ENCODE measurements at places on chromosomes 6 and 20.

DNA sequence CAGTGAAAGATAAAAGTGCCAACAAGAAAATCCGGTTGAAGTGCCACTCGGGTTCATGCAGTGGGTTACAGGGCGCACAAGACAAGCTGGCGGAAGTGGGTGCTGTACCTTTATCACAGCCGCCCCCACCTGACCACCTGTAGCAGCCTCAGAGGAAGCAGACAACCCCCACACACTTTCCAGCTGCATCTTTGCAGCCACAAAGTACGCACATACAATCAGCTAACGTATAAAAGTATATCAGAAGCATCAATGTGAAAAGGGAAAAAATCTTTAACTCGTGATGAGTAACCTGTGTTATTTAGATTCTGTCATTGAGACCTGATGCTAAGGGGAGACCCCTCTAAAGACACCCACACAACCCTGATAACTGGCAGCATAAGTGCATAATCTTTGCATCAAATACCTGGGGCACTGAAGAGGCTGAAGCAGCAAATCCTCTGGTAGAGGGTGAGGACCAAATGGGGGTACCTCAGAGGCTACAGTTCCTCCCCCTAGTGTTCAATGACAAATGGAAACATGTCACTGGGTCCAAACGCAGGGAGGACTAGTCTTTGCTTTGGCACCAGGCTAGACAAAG lies 22.1 kb downstream of the BACH2 start:
- DNase-seq: peak; percentile 77

- no peak for DNase-seq
Measured at GRCh38 chr6:157280157-157280556, 43.2 kb downstream of the TMEM242 start.

DNA sequence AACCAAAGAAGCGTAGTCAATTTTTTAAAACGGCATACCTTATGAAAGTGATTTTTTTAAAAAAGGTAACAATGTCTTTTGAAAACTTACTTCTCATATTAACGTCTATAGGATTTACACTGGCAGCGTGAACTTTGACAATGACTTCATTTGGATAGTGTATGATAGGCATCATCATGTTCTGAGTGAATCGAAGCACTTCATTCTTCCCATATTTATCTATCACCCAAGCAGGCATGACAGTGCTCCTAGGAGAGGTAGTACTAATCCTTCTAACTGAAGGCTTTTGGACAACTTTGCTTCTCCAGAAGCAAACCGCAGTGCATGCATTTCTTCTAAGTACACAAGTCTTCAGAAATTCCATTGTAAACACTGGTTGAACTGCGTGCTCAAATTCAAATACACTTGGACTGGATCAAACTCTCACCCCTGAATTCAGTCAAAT lies 618 bp downstream of the RTN4IP1 start:
- no peak for DNase-seq

DNA sequence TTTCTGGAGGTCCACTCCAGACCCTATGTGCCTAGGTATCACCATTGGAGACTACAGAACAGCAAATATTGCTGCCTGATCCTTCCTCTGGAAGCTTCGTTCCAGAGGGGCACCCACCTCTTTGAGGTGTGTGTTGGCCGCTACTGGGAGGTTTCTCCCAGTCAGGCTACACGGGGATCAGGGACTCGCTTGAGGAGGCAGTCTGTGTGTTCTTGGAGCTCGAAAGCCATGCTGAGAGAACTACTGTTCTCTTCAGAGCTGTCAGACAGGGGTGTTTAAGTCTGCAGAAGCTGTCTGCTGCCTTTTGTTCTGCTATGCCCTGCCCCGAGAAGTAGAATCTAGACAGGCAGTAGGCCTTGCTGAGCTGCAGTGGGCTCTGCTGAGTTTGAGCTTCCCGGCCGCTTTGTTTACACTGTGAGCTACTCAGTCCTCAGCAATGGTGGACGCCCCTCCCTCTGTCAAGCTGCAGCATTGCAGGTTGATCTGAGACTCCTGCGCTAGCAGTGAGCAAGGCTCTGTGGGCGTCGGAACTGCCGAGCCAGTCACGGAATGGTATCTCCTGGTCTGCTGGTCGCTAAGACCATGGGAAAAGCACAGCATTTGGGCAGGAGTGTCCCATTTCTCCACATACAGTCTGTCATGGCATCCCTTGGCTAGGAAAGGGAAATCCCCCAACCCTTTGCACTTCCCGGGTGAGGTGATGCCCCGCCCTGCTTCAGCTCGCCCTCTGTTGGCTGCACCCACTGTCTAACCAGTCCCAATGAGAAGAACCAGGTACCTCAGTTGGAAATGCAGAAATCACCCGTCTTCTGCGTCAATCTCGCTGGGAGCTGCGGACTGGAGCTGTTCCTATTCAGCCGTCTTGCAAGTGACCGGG lies 32.5 kb upstream of the ASCC3 start:
- no peak for DNase-seq

GRCh38 chr6:80433010-80433672 lies 326.7 kb downstream of the BCKDHB start:
- no peak for DNase-seq

DNA sequence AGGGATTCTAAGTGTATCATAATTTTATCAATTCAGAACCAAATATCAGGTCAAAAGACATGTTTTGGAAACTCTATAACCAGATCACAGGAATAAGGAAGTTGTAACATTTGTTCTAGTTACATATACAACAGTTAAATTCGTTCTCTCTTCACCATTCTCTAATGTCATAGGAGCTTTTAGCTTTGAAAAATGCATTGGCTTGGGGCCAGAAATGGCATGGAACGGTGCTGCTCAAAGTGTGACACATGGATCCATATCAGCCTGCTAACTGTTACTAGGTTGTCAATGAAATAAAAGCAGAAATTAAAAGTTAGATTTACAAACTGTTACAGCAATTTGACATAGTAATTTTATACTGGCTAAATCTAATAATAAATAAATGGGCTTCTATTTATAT lies 120.3 kb downstream of the LCA5 start:
- no peak for DNase-seq

DNA sequence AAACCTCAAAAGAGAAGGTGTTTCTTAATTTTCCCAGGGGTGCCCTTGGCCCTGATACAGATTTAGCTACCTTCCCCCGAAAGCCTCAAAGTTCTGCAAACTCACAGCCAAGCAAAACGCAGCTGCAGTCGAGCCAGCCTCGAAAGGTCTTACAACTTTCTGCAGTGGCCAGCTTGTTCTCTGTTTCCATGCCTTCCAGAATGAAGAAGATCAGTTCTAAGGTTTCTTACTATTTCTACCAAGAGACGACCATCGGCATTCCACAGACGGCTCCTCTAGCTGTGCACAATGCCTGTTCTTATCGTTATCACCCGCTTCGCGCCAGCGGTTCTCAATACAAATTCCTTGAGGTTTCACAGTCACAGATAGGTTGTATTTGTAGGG lies 28.5 kb upstream of the CCR6 start:
- no peak for DNase-seq

- no peak for DNase-seq
Measured at GRCh38 chr6:125228981-125229479, 72.7 kb downstream of the HDDC2 start.

DNA sequence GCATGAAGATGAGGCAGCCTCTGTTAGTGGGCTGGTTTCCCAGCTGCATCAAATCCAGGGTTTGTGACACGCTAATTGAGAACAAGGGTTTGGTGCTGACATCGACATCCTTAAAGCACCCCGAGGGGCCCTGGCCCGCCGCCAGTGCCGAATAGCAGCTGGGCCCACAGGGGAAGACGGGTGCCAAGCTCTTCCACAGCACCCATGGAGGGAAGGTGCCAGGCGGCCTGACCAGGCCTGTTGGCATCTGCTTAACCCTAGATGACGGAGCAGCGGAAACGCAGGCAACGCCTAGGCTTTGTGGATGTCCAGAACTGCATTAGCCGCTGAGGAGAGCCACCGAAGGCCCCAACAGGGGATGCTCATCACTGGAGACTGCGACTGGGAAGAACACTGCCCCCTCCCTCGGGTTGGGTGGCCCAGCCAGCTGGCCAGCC lies 16.0 kb downstream of the UQCC2 start:
- no peak for DNase-seq

DNA sequence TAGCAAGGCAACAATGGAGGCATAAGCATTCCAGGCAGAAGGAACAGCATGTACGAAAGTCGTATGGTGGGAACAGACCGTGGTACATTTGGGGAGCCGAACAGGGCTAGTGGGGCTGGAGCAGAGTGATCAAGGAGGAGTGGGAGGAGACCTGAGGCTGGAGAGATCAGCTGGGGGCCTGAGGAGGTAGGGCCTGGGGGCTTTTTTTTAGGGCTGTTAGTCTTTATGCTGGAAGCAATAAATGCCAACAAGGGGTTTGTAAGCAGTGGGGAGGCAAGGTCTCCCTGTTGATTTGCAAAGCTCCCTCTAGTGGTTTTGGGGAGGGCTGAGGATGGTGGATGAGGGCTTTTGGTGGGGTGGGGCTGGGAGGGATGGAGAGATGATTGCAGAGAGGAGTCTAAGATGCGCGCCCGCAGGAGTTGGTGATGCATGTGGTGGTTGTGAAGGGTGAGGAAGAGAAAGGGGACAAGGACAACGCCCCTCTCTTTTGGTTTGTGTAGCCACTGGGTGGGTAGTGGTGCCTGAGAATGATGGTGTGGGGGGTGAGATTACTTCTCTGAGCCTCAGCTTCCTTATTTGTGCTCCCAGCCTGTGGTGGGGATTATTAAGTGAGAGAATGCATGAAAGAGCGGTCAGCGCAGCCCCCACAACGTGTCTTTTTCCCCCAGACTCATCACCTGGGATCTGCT lies 74.1 kb upstream of the TOX2 start:
- DNase-seq: no peak

DNA sequence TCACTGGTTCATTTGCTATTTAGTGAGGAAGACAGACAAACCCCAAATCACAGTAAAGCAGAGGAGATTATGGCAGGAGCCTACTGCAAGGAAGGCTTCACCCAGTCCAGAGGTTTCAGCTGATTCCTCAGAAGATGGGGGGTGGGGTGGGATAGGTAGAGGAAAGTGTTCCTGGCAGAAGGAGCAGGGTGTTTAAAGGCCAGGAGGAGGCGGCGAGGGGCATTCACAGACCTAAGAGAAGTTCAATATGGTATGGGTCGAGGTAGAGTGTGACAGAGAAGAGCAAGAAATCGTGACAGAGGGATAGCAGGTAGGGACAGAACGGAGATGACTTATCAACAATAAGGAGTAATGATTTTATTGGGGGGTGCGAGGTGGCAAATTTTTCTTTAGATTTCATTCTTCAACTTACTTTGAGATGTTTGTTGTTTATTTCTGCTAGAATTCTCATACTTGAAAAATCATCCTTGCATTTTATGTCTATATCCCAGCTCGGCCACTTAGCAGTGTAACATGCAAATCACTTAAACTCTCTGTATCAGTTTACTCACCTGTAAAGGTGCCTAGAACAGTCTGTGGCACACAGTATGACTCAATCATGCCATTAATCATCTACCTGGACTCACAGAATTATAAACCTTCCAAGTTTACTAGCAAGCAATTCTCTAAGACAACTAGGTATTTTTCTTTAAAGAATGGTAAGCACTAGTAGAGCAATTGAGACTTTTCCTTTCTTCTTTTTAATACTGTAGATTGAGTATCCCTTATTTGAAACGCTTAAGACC lies 176.7 kb downstream of the REV3L start:
- DNase-seq: no peak

DNA sequence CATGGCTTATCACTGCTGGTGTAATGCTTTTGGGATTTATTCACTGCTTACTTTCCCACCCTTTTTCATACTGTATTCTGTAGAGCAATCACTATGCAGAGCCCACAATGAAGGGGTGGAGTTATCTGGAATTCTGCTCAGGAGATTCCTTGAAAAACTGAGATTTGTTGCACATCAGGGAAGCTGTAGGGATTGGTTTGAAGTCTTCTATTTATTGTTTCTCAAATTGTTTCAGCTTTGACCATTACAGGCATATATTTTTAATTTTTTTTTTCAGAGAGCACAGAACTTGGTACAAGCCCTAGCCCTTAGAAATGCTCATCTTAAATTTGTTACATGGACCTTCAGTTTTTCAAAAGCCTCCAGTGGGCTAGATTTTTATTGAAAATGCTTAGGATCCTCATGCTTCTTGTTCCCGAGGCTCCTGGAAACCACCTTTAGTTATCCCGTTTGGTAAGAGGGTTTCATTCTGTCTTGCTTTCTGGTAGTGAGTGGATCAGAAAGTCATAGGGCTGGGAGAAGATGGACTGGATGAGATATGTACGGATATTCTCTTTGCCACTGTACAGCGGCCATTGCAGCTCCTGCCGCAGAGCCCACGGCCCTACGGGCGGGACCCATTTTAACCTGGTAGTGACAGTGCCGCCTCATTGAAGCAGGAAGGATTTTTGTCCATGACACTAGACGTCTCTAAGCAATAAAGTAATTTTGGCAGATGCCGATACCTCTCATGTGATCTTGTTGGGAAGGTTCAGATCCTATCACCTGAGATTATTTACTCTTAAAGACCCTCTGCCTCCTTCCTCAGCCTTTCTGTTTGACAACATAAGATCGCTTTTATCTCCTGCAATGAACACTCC lies 45.3 kb upstream of the ZNF184 start:
- no peak for DNase-seq

- DNase-seq: no peak
Measured at GRCh38 chr6:136225496-136225895, 24.6 kb downstream of the MTFR2 start.

GRCh38 chr6:122565708-122566107 lies 44.5 kb upstream of the PKIB start:
- DNase-seq: no peak

- peak; percentile 79 for DNase-seq
Measured at GRCh38 chr20:19973961-19974629, 43.1 kb upstream of the NAA20 start.

DNA sequence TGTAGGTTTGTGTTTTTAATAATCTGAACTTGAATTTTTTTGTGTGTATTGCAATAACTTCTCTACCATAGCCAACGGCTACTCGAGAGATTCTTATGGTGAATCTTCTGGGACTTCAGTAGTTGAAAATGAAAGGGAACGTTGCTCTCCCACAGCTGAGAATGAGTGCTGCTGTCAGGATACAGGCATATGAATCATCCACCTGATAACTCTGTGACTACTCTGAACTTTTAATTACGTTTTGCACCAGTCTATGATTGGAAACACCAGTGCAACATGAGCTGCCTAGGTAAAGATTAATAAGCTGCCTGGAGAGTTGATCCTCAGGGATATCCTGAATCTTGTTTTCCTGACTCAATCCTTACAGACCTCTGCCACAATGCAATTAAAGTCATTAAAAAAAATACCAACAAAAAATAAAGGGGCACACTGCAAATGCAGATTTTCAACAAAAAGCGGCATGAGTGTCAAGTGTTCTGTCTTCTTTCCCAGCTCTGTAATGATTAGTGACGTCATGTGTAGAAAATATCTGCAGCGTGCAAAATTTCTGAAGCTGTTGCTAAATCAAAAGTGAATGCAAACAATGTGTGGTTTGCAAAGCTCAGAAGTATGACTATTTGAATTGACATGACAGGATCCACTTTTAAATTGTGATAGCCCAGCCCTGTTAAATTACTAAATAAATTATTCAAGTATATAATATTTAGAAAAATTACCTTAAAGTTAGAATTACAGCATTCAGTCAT lies 432.2 kb downstream of the HTR1B start:
- DNase-seq: no peak

- DNase-seq: no peak
Measured at GRCh38 chr6:20939161-20939775, 405.0 kb downstream of the CDKAL1 start.

- no peak for DNase-seq
Measured at GRCh38 chr6:10461850-10462249, 47.0 kb upstream of the TFAP2A start.
